Right hindlimb (tissue), 1 donor: ENCODE measurements at places on chromosomes 2 and 18.

DNA sequence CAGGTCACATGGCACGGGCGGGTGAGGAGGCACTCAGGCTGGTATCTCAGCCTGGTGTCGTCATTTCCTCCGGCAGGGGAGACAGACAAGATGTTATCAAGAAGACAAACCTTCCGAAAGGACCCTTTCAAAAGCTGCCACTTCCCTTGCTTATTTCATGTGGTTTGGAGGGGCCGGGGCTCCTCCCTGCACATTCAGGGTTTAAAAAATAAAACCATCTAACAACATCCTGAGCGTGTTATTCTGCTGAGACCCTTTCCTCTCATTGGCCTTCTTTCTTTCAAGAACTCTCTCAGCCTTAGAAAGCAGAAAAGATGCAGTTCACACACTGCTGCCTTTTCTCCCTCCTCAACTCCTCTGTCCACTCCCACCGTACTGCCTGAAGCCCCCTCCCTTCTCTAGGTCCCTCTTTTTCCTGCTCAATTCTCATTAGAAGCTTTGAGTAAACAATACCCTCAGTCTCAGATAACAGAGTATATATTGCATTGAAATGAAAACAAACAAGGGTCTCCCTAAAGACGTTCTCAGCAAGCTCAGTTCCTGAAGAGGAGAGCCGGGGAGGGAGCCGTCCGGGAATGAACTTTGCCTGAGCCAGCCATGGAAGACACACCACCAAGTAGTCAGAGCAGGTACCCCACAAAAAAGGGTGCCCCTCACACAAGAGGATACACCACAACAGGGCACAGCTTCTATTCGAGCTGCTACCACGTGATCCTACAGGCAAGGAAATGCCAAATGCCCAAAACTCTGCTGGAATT, 9.7 kb downstream of the SMAD7 start:
- no peak for DNase-seq

GRCh38 chr2:117562654-117563053, 251.8 kb upstream of the DDX18 start:
- DNase-seq, result no peak

GRCh38 chr2:176585791-176586190, 316.5 kb downstream of the MTX2 start:
- no peak for DNase-seq

DNA sequence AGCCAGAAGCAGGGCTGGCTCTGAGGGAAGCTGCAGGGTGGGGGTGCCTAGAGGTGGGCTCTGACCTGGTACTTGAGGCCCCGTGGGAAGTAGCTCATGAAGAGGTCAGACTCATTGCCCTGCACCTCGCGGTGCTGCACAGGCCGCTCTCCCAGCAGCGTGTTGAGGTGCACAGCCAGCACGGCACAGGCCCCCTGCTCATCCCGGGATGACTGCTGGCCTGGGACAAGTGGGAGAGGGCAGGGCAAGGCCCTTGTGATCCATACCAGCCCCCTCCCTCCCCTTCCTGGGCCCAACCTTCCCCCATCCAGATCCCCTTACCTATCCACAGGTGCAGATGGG, 8.7 kb downstream of the CAPG start:
- DNase-seq, result no peak

DNA sequence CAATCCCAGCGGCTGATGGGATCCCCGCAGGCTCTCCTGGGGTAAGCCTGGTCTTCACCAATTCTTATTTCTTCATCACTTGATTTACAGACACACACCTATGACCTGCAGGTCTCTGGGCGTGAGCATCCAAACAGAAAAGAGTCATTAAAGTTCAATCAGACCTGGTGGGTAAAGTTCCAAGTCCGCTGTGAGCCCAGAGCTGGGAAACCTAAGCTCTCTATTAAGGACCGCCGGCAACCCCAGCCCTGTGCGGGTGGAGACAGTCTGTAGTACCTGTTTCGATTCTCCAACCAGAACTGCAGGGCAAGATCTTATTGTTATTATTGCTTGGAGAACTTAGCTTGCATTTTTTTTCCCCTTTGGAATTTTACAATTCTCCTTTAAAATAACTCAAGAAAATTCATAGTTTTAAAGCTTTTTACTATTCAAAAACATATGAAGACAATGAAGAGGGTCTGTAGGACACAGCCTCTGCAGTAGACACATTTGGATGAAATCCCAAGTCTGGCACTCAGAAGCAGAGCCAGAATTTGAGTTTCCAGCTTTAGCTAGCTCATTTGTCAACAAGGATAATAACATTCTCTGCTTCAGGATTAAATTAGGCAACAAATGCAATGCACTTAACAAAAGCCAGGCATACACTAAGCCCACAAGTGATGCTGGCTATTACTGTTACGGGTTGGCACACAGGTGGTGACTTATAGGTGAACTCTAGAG, 376.4 kb downstream of the INSIG2 start:
- DNase-seq, result no peak

GRCh38 chr18:670522-670921, 13.1 kb downstream of the TYMS start:
- DNase-seq, result no peak

DNA sequence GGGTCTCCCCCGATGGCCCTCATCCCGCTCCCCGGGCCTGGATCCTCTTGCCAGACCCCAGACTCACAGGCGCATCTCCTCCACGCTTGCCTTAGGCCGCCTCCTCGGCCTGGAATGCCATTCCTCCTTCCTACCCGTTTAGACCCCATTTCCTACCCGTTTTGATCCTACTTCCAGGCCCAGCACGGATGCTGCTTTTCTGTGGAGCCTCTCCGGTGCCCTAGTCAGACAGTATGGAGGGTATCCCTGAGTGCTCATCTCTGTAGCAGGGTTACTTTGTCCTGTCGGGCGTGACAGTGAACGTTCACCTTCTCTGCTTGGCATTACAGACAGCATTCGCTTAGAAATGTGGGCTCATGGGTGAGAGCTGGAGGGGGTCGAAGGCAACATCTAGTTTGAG, 9.3 kb downstream of the TOGARAM2 start:
- DNase-seq, result no peak

DNA sequence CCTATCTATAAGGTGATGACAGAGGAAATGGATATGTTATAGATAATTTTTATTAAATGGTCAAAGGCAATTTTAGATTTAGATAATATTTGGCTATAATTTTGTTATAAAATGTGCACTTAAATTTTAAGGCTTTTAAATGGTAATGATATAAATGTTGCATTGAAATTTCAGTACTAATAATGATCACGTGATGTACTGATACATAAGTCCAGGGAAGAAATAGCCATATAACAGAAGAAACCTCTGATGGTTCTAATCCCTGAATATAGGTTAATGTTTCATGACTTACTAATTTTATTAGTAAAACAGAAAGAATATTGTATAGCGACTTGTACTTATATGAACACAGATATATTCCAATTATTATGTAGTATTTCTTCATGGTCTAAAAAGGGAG, 211.9 kb downstream of the SOCS6 start:
- DNase-seq, result no peak

- peak; percentile 38 for DNase-seq
Measured at GRCh38 chr18:37322492-37323035, 243.0 kb downstream of the CELF4 start.

- peak; percentile 34 for DNase-seq
Measured at GRCh38 chr18:45014047-45014501, 333.4 kb downstream of the SETBP1 start.

DNA sequence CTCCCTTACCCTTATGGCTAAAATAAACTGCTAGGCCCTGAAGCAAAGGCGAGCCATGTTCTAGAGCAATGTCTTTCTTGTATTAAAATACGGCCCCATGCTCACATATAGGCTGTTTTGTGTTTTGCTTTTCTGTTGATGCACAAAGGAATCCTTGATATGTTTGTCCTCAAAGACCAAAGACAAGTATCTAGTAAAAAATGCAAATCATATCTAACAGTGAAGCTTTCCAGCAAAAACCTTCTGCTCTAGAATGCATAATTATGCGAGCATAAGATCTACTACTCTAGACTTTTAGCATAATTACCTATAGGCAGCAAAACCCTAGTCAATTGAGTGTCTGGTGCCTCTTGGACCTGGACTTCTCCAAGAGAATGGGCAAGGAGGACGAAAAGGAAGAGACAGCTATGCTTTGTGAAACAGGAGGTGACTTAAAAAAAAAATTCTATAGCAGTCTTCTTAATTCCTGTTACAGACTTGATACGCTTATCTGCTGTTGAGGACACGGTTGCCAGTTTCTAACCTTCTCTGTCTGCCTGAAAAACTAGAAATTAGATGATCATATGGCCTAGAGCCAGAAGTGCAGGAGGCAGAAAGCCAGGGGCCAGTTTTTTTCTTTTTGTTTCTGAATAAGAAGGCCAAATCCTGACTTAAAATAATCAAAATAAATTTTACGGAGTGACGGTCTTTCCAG, 1.5 kb upstream of the AMMECR1L start:
- DNase-seq, result no peak

DNA sequence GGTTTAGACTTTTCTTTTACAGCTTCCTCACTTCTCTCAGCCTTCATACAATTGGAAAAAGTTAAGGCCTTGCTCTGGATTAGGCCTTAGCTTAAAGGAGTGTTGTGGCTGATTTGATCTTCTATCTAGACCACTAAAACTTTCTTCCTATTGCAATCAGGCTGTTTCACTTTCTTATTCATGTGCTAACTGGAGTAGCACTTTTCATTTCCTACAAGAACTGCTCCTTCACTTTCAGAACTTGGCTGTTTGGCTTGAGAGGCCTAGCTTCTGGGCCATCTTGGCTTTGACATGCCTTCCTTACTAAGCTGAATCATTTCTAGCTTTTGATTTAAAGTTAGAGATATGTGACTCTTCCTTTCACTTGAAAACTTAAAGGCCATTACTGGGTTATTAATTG, 114.3 kb downstream of the ARHGEF4 start:
- DNase-seq, result no peak

DNA sequence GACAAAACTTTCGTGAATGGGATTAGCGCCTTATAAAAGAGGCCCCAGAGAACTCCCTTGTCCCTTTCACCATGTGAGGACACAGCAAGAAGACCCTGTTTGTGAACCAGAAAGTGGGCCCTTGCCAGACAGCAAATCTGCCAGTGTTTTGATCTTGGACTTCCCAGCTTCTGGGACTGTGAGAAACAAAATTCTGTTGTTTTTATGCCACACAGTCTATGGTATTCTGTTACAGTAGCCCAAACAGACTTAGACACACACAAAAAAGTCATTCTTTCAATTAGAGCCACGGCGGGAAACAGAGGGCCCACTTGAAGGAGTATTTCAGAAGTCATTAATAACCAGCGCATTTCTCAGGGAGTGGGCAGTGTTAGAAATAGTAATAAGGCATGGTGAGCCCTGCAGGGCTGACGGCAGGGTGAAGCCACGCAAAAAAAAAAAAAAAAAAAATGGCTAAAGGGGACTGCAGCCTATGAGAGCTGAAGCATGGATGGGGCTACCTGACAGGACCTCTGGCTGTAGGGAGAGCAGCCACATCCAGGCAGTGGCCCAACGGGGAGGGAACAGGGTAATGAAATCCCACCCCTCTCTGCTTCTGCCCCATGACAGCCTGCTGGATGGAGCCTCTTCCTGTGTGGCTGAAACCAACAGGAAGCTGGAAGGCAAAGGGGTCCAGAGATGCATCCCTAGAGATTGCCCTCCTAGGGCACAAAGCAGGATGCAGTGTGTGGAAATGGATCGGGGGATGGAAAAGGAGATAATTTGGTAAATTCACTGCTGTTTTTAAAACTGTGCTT, 189.3 kb downstream of the KCNS3 start:
- DNase-seq, result peak; percentile 44

DNA sequence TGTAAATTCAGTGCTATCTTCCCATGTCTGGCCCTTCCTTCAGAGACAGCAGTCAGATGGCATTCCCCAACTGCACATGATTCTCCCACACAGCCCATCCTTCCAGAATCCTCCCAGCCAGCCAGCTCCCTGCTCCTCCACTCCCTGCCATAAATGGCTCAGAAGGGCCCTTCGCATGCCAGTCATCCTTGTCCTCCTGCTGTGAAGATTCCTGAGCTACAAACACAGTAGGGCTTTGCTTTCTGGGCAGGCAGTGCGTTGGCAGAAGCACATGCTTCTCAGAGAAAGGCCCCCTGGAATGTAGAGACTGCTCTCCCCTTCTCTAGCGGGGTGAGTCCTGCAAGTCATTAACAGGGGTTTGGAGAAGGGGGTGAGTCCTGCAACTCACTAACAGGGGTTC, 71.9 kb downstream of the TEX51 start:
- DNase-seq, result no peak

DNA sequence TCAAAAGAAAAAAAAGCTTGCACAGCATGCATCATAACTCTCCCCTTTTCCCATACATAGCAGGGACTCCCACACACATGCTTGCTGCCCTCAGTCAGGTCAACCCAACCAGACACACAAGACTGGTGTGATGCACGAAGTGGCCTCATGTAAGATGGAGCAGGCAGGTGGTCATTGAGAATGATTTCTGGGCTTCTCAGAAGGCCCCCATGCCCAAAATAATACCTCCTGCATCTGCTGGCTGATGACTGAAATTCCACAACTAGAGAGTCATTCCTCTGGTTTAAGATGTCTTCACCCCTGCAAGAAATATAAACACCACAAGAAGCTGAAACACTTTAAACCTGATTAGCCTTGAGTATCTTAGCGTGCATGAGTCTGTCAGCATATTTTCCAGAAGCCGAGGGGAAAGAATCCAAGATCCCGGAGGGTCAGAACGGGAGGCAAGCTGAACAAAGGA, 131.1 kb downstream of the AFF3 start:
- no peak for DNase-seq

- no peak for DNase-seq
Measured at GRCh38 chr2:233247744-233248143, 3.7 kb upstream of the ATG16L1 start.

GRCh38 chr2:215952860-215953637, 60.3 kb downstream of the MREG start:
- no peak for DNase-seq
